ENCODE measurements at places on chromosomes 3 and 15.

DNA sequence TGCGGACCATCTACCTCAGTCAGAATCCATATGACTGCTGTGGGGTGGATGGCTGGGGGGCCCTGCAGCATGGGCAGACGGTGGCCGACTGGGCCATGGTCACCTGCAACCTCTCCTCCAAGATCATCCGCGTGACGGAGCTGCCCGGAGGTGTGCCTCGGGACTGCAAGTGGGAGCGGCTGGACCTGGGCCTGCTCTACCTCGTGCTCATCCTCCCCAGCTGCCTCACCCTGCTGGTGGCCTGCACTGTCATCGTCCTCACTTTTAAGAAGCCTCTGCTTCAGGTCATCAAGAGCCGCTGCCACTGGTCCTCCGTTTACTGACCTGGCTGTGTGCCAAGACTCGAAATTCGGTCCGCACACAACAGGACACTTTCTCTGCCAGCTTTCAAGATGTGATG lies 21.9 kb downstream of the NRROS start:
- DNase-seq, result no peak

DNA sequence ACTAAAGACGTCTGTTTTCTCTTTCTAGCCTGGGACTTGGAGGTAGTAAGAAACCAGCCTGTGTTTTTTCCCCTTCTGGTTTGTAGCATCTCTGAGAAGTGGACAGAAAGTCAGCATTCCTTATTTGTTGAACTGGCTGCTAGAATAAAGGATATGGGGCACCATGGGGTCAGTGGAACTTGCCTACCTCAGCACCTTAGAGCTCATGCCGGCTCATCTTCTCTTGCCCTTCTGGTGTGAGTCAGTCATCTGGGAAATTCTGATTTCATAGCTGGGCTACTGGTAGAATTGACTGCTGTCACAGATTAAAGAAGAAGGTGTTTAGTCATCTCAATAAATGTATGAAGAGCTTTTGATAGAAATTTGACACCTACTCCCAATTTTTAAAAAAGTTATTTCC lies 202.7 kb upstream of the TOPAZ1 start:
- no peak for DNase-seq

DNA sequence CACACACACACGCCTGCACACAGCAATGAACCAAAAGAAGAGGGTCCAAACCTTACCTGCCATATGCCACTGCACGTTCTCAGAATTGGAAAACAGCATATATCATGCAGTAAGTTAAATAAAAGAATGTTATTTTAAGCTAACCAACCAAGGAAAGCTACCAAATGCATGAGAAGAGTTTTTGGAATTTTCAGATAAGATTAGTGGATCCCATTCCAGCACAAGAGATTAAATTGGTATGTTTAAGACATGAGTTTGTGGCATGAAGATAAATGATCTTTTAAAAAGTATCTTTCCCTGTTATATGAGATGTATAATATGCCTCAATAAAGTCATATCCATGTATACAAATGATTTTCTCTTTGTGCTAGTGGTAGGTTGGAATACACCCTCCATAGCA lies 811.4 kb downstream of the NR2F2 start:
- no peak for DNase-seq

DNA sequence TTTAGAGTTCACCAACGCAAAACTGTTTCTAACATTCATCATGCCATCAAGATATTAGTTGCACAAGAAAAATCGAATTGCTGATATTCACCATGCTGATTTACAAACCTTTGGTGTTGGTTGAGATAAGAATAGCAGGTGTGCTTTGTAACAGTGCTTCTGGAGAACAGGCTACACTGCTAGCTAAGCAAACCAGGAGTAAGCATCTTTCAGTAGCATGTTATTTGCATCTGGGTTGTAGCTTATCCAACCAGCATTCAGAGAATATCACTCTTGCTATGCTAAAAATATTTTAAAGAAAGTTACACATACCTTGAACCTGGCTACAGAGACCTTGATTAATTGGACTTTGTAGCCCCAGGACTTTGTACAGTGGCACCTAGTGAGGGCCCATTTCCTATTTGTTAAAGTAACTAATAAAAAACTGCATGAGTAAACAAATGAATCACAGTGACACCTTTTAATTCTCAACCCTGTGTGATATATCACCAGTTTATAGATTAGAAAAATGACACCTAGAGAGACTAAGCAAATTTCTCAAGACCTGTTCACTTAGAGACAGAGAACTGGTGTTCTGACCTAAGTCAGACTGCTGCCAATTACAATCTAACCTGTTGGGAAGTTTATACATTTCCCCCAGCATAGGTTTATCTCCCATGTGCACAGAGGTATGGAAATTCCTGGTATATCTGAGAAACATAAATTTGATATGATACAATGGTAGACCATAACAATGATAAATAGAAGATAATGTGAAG lies 435.5 kb upstream of the TGFBR2 start:
- no peak for DNase-seq

GRCh38 chr3:45525920-45526203 lies 68.7 kb upstream of the LIMD1 start:
- no peak for DNase-seq

GRCh38 chr3:116259984-116260383 lies 185.3 kb downstream of the LSAMP start:
- DNase-seq, result no peak

- DNase-seq, result no peak
Observed at GRCh38 chr3:52982839-52983238, 63.0 kb downstream of the SFMBT1 start.

DNA sequence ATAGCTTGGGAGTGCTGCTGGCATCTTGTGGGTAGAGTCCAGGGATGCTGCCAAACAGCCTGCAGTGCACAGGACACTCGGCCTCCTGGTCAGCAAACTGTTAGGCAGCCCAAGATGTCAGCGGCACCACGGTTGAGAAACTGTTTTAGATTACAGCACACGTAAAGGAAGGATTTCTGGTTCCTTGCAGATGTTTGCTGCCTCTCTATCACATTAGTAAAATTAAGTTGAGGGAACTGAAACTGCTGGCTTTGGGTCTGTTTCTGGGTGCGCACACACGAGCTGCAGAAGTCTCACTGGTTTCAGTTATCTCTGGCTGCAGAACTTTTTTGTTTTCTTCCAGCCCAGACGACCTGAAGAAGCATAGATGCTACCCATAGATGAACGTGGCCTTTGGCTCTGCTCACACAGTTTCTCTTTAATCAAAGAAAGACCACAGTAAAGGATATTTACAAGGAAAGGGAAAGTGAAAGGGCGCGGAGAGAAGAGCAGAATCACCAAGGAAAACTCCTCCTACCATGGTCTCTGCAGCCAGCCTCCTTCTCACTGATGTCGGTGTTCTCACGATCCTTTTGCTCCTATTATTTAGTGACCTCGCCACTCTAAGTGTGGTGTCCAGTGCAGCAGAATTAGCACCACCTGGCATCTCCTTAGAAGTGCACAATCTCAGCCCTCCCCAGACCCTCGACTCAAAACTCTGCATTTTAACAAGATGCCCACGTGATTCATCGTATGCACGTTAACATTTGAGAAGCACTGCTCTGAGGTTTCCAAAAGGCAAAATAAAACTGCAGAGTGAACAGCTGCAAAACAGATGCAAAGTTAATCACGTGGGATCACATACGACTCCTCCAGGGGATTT lies 50.6 kb upstream of the AKAP13 start:
- no peak for DNase-seq

DNA sequence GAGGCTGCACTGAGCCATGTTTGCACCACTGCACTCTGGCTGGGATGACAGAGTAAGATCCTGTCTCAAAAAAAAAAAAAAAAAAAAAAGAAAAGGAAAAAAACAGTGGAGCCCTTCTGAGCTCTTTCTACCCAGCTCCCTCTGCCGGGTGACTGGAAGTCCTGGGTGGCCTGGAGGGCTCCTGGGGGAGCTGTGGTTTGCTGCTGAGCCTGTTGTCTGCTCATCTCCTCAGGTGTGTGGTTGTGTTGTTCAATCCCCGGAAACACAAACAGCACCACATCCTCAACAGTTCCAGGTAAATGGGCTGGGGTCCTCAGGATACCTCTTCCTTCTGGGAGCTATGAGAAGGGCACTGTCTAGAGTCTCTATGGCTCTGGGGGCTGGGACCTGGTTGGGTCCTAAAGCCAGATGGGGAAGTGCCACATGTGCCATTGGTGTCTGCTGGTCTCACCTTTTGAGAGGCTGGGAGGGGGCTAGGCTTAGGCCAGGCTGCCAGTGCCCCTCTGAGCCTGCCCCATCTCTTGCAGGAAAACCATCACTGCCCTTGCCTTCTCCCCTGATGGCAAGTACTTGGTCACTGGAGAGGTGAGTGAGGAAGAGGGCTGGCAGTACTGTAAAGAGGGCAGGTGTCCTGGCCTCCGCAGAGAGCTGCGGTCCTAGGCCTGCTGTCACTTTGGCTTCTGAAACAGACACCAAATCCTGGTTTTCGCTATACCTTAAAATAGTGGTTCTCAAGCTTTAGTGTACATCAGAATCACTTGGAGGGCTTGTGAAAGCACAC lies 17.1 kb upstream of the JMJD7 start:
- DNase-seq, result no peak

- no peak for DNase-seq
Observed at GRCh38 chr3:198081421-198081844, 121.4 kb downstream of the LMLN start.

GRCh38 chr15:76060118-76060989 lies 569 bp downstream of the TMEM266 start:
- DNase-seq, result no peak

DNA sequence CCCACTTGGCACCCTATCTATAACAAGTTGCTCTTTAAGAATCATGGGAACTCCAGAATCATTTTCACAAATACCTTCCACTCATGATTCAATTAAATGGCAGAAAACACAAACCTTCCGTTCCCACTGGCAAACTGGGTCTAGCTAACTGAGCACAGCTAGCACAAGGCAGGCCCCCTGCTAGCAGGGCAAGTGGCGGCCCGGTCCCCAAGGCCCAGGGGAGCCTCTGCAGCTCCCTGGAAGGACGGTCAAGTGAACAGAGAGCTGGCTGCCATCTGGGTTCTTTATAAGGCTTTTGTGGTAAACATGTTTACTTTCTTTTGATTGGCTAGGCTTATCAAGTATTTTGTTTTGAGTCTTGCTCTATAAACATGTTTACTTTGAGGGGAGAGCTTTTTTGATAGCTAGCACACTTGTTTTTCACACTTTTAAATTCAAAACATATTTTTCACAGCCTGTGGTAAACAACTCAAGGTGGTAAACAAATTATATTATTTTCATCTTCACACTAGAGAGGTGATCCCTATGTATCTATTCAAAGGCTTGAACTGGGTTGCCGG lies 81.4 kb downstream of the FOXP1 start:
- no peak for DNase-seq

GRCh38 chr3:129278966-129279906 lies 566 bp downstream of the HMCES start:
- DNase-seq, result no peak

- no peak for DNase-seq
Observed at GRCh38 chr15:39665629-39666250, 84.9 kb downstream of the THBS1 start.

GRCh38 chr3:59605318-59605717 lies 555.5 kb upstream of the CFAP20DC start:
- DNase-seq, result no peak

DNA sequence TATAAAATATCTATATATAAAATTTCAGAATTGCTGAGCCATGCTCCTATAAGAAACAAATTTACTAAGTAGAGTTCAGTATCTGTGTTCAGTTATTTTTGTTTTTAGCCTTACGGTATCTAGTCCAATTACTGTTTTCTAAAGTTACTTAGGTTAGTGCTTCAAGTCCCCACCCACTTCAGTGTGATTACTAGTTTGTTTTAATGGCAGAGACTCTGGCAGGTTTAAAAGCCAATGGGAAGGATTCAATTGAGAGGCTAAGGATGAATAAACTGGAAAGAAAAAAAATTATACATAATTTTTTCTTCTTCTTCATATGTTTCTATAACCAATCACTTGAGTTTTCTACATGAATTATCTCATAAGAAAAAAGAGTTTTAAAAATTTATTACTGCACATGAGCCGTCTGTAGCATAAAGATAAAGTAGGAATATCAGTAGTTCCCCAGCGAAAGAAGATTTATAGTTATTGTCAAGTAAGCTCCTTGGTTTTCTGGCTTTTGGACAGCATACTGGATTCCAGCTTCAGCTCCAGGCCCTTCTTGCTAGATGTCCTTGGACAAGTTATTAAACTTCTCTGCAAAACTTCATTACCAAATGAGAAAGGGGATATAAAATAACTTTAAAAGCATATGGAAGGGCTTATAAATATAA lies 46.8 kb downstream of the AAGAB start:
- no peak for DNase-seq

DNA sequence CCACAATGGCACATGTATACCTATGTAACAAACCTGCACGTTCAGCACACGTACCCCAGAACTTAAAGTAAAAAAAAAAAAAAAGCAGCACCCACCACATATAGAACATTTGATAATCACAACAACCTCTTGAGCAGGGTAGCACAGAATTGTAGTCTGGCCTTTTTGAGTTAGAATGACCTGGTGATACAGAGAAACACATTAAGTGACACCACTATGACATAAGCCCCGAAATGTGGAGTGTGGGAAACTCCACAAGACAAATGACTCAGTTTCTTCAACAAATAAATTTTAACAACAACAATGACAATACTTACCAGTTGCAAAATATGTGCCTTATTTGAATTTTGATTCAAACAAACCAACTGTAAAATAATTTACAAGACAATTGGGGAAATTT lies 46.4 kb downstream of the DRD3 start:
- DNase-seq, result no peak

- no peak for DNase-seq
Observed at GRCh38 chr15:88830016-88830415, 26.8 kb downstream of the ACAN start.

- DNase-seq, result no peak
Observed at GRCh38 chr3:106848099-106848498, 529.1 kb upstream of the CCDC54 start.

- DNase-seq, result no peak
Observed at GRCh38 chr3:14455571-14456317, 53.3 kb downstream of the SLC6A6 start.

DNA sequence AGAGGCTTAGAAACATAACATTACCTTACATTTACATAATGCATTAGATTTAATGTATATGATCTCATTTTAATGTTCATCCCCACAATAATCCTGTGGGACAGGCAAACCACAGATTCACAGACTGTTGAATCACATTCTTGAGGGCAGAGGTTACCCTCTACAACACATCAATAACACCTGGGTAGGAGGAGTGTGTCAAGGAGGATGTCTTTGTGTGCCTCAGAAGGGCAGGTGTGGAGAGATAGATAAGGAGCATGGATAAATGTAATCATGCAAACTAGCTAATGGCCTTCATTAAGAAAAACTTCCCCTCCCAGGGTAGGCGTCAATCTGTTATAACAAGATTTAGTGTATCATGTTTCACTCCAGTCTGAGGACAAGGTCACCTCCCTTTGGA lies 12.9 kb upstream of the MB21D2 start:
- DNase-seq, result no peak

All from BJ (cell line).